Aortic smooth muscle cell (primary cell): ENCODE measurements at places on chromosomes 11 and 22. TPM values are rescaled to one million over a fixed set of nuclear protein-coding genes. Genes with fewer than 3 reads are reported as not detected.

Gene PLEKHA7
- total RNA-seq, result 0.26 and 0.31 TPM in 2 replicates

Gene MMP8
- not detected in 2 replicates for total RNA-seq

Gene MMP12
- total RNA-seq, result not detected in 2 replicates

Gene SERPING1
- total RNA-seq, result 6.3 and 9.5 TPM in 2 replicates

Gene DRD2
- total RNA-seq, result not detected in 2 replicates

Gene FJX1
- total RNA-seq, result 27.0 and 71.6 TPM in 2 replicates

Gene KIF18A
- total RNA-seq, result 7.8 and 13.9 TPM in 2 replicates

Gene CTSF
- 8.1 and 8.6 TPM in 2 replicates for total RNA-seq

Gene OR52E8
- total RNA-seq, result not detected in 2 replicates
